ENCODE measurements at places on chromosomes 11 and 22.

DNA sequence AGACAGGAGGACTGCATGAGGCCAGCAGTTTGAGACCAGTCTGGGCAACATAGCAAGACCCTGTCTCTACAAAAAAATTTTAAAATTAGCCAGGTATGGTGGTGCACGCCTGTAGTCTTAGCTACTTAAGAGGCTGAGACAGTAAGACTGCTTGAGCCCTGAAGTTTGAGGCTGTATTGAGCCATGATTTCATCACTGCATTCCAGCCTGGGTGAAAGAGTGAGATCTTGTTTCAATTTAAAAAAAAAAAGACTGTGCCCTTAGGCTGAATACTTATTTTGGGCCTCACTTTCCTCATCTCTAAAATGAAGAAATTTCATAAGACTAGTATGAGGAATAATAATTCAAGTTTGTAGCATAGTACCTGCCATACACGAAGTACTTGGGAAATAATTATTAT lies 6.9 kb downstream of the AQP11 start:
- DNase-seq, result no peak

- DNase-seq, result no peak
Measured at GRCh38 chr11:134542401-134543165, 130.5 kb upstream of the B3GAT1 start.

GRCh38 chr11:46894506-46894905 lies 23.8 kb downstream of the LRP4 start:
- no peak for DNase-seq

DNA sequence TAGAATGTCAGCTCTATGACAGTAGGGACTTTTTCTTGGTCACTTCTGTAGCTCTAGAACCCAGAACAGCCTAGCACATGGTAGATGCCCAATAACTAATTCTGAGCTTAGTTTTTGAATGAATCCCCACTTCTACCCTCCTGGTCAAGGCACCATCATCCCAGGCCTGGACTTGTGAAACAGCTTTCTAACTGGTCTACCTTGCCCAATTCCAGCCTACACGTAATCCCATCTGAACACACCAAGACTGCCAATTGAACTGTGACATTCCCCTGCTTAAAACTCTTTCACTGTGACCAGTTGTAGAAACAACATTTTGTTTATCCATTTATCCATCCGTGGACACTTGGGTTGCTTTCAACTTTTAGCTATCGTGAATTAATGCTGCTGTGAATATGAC lies 6.1 kb upstream of the FOLR3 start:
- DNase-seq, result no peak

DNA sequence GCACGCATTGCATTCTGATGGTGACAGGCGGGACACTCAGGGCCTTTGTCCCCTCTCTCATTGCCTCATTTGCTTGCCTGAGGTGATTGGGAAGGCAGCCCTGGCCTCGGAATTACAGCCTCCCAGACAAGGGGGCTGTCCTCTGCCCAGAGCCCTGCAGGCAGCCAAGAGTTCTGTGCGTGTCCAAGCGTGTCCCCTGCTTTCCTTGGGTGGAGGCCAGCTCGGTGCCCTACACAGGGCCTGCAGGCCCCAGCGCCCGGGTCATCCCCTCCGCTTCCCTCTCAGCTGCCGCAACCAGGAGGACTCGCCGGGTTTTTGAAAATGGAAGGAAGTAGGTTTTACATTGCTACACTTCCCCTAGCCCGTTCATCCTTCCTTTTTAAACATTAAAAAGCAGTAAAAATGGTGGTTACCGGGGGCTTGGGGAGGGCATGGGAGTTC lies 1.9 kb downstream of the GRAMD4 start:
- no peak for DNase-seq
